Amniotic stem cell (primary cell): ENCODE measurements at places on chromosomes 3 and 15.

DNA sequence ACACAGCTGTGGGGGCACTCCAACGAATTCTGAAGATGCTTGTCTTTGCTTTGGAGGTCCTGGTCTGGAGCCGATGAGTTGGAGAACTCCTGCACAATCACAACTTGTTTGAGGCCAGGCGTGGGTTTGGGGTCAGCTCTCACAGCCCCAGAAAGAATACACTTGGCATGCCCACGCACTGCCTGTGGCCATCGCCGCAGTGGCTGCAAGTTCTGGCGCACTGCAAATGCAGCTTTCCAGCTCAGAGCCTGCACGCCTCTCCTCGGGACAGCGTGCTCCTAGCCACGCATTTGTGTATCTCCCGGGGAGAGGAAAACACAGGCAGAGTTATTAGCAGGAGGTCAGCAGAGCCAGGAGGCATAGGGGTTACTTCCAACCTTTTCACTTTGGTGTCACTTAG is 282.7 kb downstream of the ADAMTS17 start:
- no peak for DNase-seq

- DNase-seq, result no peak
Observed at GRCh38 chr15:45333550-45333949, 44.8 kb downstream of the GATM start.

- no peak for DNase-seq
Observed at GRCh38 chr15:97962263-97962662, 1.8 kb downstream of the ARRDC4 start.

- no peak for DNase-seq
Observed at GRCh38 chr3:5840056-5840455, 652.5 kb downstream of the EDEM1 start.

- DNase-seq, result no peak
Observed at GRCh38 chr3:152834776-152835600, at the start of gene P2RY1. P2RY1 (plus strand) TSS chr3:152835131; CDS start chr3:152835783, 652 bp downstream.

GRCh38 chr15:59005579-59005978 is 18.1 kb downstream of the RNF111 start:
- DNase-seq, result no peak

DNA sequence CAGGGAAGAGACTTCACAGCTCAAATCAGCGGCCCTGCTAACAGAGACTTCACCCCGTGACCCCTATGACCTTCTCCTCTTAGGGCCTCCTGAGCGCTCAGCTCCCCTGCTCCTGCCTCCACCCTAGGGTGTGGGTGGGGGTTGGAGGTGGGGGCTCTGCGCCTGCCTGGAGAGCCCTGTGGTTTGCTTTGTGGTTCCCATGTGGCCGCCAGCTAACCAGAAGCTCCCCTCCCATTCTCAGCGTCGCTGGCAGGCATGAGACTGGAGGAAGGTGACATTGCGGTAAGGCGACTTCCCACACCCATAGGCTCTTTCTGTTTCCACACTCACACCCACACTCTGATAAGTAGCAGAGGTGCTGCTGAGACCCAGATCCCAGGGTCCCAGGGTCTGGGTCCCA is 27.6 kb downstream of the XYLB start:
- DNase-seq, result no peak

DNA sequence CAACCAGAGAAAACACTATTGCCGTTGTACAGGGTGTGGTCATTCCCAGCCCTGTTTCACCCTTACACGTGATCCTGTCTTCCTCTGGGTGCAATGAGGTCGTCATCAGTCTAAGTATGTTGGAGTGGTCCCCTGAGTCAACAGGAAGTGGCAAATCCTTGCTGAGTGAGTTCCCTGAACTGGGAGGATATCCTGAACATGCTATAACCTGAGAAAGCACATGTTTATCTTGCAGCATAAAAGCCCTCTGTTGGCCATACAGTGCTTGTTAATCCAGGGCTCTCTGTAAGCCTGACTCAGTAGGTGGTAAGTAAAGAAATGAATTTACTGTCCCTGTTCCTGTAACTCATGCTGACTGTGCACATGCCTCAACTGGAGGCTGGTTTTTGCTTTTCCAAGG is 477.8 kb upstream of the RGMA start:
- no peak for DNase-seq

- DNase-seq, result no peak
Observed at GRCh38 chr15:83585601-83586335, 68.2 kb upstream of the ADAMTSL3 start.

DNA sequence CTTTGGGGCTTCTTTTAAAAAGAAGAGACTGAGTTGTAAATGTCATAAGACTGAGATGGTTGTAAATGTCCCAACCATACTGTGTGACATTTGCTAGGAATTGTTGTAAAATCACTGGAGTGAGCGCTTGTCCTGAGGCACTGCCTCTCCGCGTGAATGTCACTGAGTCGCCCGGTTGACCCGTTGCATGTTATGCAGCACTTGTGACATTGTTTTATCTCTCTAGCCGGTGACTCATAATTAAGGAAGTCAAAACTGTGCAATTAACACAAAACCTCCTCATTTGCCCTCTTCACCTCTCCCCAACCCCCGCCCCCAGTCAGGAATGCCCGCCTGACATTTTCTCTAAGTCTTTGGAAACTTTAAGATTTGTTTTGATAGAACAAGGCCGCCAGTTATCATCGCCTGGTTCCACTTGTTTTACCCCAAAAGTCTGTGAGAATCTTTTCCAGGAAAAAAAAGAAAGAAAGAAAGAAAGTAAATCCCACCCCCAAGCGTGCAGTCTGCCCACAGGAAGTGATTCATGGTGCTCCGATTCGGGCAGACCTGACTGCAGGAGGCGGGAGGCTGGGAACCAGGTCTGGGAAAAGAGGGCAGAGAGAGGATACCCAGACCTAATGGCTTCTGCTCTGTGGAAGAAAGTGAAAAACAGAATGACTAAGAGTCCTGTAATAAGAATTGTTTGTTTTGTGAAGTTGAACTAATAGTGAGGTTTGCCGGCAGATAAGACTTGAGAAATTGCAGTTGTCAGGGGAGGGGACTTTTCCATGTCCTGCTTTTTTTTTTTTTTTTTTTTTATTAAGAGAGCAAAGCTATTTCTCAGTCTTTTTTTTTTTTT is 84.8 kb downstream of the SMAD3 start:
- DNase-seq, result peak; percentile 90

- DNase-seq, result no peak
Observed at GRCh38 chr3:7290077-7290825, 429.3 kb downstream of the GRM7 start.

GRCh38 chr3:65951836-65952505 is 86.7 kb downstream of the MAGI1 start:
- no peak for DNase-seq

DNA sequence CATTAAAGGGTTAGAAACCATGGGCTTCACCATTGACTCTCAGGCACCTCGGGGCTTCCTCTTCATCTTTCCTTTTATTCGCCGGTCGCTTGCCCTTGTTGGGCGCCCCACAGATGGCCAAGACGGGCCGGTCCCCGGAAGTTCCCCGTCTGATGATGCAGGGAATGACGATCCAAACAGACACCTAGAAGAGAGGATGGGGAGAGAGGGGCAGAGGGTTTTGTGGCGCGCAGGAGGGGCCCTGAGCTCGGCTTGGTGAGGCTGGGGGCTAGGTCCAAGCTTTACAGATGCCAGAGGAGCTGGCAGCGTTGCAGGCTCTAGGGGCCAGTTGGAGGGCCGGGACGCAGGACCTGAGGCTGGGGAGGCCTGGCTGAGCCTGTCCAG is 532 bp upstream of the ESYT3 start:
- no peak for DNase-seq

DNA sequence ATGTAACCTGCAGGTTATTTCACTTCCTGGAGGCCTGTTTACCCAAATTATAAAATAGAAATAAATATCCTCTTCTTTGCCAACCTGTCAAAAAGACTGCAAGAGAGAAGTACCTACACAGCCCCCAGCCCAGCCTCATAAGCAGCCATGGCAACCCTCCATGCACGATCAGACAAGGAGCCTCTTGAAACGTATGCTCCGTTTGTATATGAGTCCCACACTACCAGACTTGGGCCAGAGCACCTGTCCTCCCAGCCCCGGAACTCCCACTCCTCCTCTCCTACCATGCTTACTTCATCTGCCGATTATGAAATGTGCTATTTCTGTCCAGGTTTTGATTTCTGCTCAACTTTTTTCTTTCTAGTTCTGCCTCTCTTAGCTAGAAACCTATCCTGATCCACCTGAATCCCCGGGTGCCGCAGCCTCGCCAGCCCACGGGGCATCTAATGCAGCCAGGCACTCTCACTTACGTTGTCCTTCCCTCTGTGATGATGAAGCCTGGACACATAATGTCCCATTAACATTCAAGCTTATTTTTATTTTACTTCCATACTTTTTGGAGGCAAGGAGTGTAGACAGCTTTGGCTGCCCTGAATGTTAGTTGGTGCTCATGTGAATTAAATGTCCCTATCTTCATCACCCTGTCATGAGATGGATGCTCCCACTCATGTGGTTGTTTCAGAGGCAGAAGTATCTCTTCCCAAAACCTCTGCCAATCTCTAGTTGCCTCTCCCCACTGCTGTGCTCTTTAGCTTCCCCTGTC is 73.8 kb downstream of the MB21D2 start:
- DNase-seq, result no peak

GRCh38 chr15:90154861-90155626 is 46.1 kb upstream of the SEMA4B start:
- DNase-seq, result no peak

- no peak for DNase-seq
Observed at GRCh38 chr15:95990833-95991232, 339.7 kb upstream of the NR2F2 start.

DNA sequence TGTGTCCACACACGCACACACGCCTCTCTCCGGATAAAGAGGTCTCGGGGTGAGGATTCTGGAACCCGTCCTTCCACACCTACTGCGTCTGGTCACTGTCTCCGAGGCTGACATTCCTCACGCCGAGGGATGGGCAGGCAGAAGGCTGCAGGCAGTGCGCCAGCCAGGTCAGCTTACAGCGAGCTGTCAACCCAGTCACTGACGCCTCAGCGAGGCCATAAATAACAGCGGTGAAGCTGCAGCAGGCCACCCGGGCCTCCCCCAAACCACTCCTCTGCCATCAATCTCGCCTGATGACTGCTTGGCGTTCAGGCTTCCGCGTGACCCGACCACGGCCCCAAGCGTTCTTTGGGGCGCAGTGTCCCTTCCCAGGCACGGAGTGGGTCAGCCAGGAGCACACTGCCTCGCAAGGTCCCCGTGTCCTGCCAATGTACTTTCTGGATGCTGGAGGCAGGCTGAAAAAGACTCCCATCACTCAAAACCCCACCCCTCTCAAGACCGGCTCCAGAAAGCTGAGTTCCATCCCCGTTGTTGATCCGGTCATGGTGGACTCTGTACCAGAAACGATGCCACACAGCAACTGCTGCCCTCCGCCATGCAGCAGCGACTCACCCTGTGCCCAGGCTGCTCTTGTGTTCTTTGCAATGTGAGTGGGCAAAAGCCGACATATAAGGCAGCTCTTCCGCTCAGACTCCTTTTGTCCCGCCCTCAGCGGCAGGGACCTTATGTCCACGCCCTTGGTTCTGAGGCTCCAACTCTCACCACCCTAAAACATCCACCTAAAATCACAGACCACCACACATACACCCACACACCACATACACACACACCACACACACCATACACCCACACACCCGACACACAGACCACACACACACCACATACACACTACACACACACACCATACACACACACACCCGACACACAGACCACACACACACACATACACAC is 27.1 kb downstream of the CPN2 start:
- no peak for DNase-seq

- no peak for DNase-seq
Observed at GRCh38 chr3:102570511-102570910, 135.7 kb downstream of the ZPLD1 start.

DNA sequence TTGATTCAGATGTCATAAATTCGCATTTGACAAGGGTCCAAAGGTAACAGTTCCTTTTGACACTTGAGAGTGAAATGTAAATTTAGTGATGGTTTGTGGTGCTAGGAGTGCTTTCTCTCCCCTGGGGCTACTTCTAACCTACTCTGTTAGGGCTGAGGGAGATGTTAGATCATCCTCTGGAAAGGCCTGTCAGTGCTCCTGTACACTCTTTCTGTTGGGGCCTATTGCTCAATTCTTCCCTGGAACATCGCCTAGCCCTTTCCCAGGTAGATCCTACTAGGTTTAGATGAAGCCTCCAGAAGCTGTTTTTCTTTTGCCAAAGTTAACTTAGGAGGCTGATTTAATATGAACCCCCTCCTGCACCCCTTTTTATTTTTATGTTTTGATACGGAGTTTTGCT is 1.4 kb downstream of the PCCB start:
- DNase-seq, result no peak

DNA sequence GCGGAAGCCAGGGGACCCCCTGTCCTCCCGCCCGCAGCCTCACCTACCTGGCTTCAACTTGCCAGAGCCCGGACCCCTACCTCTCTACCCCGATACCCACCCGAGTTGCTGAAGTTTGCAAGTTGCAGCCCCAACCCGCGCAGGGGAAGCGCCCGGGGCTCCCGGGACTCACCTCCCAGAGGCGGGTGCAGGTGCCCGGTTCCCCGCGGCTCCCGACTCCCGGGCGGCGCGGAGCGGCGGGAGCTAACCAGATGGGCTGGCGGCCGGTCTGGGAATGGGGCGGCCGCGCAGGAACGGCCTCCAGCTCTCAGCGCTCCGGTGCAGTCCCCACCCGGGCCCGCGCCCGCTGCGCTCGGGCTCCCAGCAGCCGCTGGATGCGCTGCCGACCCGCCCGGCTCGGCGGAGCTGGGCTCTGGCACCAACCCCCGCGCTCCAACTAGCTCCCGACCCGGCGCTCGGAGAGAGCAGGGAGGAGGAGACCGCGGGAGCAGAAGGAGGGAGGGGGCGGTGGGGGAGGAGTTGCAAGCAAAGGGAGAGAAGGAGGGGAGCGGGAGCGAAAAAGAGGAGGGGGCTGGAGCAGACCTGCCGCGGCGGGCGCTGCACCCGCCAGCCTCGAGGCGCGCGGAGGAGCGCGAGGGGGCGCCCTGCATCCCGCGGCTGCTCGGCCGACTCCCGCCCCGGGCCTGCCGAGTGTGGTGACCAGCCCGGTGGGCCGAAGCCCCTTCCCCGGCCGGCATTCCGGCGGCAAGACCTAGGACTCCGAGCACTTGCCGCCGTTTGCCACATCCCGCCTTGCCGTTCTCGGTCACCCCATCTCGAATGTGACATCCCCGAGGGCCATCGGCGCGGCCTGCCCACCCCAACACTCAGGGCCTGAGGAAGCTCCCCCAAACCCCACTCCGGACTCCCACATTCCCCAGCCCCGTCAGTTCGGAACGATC is at the start of gene SEMA5B:
Gene SEMA5B, minus strand, starts transcription at position 472 of the 941 bp plus-strand sequence. CDS start 66,500 bp downstream, outside the sequence.
- no peak for DNase-seq

- no peak for DNase-seq
Observed at GRCh38 chr3:21715662-21716061, 35.3 kb downstream of the ZNF385D start.

DNA sequence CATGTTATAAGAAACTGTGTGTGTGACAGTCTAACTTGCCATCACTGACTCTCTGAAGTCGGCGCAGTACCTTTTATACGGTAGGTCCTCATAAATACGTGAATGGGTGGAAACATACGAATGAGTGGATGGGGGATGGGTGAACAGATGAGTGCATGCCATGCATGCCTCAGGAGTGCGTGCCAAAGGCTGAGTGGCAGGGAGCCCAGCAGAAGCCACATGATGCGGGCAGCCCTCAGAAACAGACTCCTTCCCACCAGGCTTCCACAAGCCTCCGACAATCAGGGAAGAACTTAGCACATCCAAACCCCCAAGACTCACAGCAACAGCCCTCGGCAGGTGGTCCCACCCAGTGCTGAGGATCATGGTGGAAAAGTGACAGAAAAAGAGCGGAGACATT is 16.7 kb downstream of the HCN4 start:
- DNase-seq, result no peak
